ENCODE measurements at places on chromosomes 3 and 15. TPM values are rescaled to one million over a fixed set of nuclear protein-coding genes. Genes with fewer than 3 reads are reported as not detected.
A peak's percentile ranks its signal among the peaks of the same experiment; 100 is the strongest.

GRCh38 chr15:94972314-94972713 is 741.0 kb downstream of the MCTP2 start:
- DNase-seq: no peak

ABHD10 gene
- 26.6 TPM for total RNA-seq

NLGN1 gene
- total RNA-seq: not detected

DNA sequence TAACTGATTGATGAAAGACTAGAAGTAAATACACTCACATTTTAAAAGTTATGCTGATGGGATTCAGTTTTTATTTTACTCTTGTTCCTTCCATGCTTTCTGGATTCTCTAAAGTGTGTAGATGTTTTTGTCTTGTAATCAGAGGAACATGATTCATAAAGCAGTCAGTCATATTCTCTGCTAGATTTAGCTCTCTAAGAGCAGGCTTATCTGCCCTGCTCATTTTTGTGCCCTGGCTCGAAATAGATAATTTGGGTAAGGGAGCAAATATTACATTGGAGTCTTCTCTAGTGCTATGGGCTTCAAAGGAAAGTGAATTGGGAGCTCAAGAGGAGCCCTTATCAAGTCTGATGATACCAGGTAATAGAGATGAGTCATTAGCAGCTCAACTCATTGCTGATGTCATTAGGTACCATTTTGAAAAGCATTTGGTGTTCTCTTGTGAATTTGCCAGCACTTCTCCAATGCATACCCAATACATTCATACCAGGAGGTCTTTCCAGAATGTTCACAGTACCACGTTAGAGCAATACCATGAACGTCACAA is 27.7 kb downstream of the SACM1L start:
- DNase-seq: no peak

DNA sequence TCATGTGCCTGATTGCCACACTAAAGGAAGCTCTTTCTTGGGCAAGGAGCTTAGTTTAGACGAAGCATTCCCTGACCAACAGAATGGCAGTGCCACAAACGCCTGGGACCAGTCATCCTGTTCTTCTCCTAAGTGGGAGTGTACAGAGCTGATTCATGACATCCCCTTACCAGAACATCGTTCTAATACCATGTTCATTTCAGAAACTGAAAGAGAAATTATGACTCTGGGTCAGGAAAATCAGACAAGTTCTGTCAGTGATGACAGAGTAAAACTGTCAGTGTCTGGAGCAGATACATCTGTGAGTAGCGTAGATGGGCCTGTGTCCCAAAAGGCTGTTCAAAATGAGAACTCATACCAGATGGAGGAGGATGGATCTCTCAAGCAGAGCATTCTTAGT is 18.4 kb downstream of the SENP5 start:
- DNase-seq: no peak

DNA sequence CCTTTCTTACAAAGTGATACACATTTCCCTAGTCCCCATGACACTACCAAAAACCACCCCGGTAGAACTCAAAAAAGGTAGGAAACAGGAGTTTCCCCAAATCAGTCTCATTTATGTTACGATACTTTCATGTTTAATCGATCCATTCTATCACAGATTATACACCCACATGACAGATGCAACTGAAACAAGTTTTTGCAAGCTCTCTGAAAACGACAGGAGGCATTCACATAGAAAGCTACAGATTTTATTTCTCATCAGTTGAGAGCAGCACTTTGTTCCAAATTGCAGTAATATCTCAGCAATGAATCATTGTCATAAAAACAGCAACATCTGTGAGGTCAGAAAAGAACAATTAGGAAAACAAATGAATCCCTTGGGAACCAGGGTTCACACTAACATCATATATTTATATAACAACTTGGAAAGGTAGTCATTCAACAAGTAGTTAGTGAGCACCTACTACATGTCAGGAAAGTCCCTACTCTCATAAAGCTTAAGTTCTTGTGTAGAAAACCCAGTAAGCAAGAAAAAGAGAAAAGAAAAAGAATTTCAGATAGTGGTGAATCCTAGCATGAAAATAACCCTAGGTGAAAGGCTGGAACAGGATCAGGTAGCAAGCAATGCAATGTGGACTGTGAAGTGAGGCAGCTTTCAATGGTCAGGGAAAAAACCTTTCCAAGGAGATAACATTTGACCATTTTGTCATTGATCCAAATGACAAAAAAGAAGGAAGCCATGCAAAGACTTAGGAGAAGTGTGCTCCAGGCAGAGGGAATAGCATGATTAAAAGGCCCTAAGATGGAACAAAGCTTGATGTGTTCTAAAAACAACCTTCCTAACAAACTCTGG is 8.3 kb downstream of the PLD1 start:
- no peak for DNase-seq

DNA sequence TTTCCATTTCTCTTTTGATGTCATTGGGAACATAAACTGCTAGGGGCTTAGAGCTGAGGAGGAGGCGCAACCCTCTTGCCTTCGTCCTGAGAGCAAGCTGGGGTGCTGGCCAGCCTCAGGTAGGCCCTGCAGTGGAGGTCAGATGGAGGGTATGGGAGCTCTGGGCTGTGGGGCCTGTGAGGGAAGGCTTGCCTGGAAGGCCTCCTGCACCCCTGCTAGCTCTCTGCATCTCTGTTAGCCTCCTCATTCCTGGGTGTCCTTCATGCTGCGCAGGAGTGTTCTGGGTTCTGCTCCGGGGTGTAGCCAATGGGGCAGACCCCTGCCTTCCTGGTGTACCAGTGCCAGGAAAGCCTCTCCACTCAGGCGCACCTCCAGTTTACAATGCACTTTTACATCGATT is 11.8 kb downstream of the GP5 start:
- no peak for DNase-seq

GRCh38 chr3:174192471-174192870 is 666.7 kb upstream of the NAALADL2 start:
- no peak for DNase-seq

GRCh38 chr3:53009826-53010539 is 35.9 kb downstream of the SFMBT1 start:
- DNase-seq: no peak

DNA sequence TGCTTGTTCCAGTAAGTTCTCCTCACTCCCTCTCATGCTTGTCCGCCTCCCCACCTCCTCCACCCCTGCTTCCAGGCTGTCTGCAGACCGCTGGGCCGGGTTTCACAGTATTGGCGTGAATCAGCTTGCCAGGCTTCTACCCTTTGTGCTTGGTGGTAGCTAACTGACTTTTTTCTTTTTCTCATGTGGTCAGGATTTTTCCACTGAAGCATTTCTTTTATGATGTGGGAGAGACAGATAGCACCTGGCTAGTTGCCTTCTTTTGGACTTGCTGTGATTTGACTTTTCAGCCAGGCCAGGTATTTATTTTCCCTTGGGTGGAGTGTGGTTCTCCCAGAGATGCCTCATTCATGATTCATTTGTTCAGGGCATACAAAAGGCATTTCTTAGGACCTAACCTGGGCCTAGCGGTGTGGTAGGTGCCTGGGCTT is 60.6 kb downstream of the ST6GAL1 start:
- peak; percentile 86 for DNase-seq

ANKDD1A gene
- total RNA-seq: 0.38 TPM

DNA sequence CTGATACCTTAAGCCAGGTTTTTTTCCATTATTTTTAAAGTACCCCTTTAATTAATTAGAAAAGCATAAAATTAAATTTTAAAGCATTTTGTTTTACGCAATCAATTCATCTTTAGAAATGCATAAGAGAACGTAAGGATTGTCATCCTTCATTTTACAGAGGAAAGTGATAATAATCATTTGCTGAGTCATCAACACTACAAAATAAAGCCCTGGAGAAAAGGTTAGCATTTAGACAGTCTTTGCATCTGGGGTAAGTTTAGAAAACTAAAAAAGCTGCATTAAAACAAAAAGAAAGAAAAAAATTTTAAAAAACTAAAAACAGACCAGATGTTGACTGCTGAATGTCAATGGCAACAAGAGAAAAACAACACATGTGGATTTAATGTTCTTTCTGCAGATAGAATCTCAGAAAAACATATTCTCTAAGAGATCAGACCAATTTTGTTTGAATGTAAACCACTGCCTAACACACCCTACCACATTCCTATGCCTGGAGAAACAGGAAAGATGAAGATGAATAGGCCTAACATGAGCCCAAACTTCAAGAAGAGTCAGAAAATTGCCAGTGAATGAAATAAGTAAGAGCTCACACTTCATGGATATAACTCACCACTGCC is 59.9 kb downstream of the SUCNR1 start:
- no peak for DNase-seq

DNA sequence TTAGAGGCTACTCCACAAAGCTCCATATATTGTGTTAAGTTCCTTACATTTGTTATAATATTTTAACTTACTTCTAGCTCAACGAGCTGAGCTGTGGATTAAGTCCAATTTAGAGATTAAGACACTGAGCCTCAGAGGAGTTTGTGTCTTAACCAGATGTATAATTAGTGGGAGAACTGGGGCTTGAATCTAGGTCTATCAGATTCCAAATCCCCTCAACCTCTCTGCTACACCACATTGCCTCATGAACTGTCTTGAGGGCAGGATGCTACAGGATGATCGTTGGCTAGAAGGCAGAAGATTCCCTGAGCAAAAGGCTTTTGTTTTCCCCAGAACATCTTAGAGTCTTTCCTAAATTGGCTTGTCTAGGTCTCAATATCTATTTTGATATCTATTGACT is 890.8 kb downstream of the NAALADL2 start:
- no peak for DNase-seq

IQGAP1 gene
- 10.9 TPM for total RNA-seq

- DNase-seq: no peak
These were observed 260.0 kb downstream of the FOXP1 start for GRCh38 chr3:71323558-71323957.

DNA sequence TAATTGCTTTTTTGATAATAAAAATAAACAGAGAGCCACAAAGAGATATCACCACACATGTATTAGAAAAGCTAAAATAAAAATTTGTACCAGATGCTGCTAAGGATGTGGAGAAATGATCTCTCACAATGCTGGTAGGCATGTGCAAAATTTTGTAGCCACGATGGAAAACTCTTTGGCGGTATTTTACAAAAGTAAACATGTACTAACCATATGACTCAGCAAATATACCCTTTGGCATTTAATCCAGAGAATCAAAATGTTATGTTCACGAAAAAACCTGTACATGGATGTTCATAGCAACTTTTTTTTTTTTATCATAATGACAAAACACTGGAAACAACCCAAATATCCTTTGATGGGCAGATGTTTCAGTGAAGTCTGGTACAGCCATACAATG is 261.2 kb downstream of the LPP start:
- no peak for DNase-seq

DNA sequence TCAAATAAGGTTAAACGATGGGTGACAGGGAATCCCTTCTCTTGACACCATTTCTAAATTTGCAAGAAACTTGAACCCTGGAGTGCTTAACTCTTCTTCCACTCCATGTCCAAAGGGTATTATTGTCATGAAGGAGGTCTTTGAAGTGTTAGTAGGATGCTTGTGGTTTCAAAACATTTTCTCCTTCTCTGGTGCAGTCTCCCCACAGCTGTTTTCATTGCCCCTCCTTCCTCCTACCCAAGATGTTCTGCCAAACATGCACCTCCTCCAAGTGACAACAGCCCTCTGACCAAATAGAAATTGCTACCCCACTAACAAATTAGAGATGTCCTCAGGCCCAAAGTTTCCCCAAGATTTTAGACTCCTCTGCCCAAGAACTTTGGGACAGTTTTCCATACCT is 151.4 kb downstream of the POLR2M start:
- DNase-seq: no peak

ASB14 gene
- total RNA-seq: not detected

SLC2A2 gene
- 351 TPM for total RNA-seq

GOLGA6L10 gene
- total RNA-seq: 0.48 TPM
